MM.1S (cell line): ENCODE measurements at places on chromosomes 3 and 15.

- no peaks in the 10 kb centered on the region for H3K27me3 ChIP-seq
- no peak for DNase-seq
- 0 out of 2 replicates have a peak, but pooled peaks cover under 1% of the 10 kb centered on the region for H3K36me3 ChIP-seq
- H3K27ac ChIP-seq = no peak overlapping the region
Observed at GRCh38 chr3:191355406-191355805, 25.1 kb upstream of the UTS2B start.

DNA sequence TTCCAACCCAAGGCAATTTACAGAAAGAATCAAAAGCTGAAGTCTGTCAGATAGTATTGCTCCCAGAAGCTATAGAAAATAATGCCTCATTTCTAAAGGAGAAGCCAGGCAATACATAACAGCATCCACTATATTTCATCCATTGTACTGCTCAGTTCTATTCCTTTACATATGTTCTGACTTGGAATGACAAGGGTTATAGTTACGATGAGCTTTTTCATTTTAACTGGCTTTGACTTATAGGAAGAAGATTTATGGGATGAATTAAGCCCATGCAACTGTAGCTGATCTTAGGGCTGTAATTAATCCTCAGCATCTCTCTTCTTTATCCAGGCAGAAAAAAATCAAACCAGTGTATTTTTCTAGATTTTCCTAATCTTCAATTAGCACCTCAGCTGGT lies 676.3 kb upstream of the CCDC54 start:
- no peak overlapping the region for H3K27ac ChIP-seq
- H3K27me3 ChIP-seq = no peaks in the 10 kb centered on the region
- no peaks in the 10 kb centered on the region for H3K4me1 ChIP-seq
- DNase-seq = no peak
- no peak overlapping the region for H3K4me3 ChIP-seq

DNA sequence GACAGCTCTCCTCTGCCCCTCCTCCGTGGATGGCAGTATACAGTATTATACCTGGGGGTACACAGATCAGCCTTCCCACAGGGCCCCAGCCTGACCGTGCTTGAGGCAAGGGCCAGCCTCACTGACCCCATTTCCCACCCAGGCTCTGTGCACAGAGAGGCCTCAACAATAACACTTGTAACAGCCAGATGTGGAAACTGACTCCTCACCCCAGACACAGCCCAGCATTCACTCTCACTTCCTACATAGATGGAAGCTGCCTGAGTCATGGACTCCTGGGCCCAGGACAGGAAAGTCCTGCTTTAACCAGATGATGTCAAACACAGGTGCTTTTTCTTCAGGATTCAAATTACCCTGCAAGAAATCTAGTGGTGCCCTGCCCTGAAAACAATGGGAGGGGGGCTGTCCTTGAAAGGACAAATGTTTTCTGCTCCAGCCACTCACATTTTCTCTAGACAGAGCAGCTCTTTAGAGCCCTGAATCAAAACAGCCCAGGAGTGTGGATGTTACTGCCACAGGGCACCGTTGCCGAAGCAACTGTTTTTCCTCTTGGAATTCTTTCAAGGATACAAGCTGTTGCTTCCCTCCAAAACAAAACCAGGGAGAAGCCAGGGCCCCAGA lies 16.4 kb downstream of the CCDC12 start:
- no peaks in the 10 kb centered on the region for H3K4me1 ChIP-seq
- H3K27ac ChIP-seq = no peak overlapping the region
- DNase-seq = no peak
- H3K36me3 ChIP-seq = peaks cover 4% of the 10 kb centered on the region; the same call in 1 of the 2 replicates

GRCh38 chr15:91369823-91370222 lies 269.8 kb downstream of the SV2B start:
- H3K27me3 ChIP-seq = no peaks in the 10 kb centered on the region
- no peak overlapping the region for H3K27ac ChIP-seq
- no peaks in the 10 kb centered on the region for H3K4me1 ChIP-seq

DNA sequence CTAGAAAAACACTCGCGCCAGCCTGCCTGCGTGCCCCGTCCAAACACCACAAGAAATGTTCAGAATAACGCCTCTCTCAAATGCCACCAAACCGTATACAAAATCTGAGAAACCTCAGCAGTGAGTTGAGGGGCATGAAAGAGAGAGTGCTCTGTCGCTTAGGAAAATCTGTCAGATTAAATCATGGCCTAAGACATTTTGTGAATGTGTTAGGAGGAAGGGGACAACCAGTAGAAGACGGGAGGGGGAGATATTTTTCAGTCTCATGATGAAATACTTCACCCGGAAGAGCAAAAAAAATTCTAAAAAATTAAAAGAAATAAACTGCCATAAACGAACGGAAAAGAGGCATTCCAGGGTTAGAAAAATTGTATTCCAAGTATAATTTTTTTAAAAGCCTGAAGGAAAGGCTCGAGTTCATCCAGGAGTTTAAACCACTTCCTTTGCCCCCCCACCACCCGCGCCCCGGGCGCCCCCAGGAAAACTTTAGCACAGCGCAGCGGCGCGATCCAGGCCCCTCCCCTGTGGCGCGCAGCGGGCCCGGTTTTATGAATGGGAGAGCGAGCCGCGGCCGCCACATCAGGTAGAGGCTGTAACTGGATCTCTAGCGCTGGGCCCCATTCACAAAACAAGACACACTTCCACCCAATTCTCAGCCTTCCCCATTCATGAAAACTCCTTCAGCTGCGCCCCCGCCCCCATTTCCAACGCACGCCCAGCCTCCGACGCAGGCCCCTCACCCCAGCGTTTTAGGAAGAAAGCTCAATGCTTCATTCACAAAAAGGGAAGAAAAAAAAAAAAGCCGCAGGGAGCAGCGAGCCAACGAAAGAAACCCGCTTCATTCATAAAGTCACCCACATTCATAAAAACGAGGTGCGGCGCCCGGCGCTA lies 1.4 kb downstream of the ETV5 start:
- DNase-seq = peak; percentile 78
- H3K27ac ChIP-seq = peak overlapping the region; percentile 49; the same call in 1 of the 2 replicates
- H3K36me3 ChIP-seq = no peaks in the 10 kb centered on the region
- peaks cover 29% of the 10 kb centered on the region for H3K27me3 ChIP-seq
- peak overlapping the region; percentile 87 for H3K4me3 ChIP-seq
- H3K4me1 ChIP-seq = peaks cover 13% of the 10 kb centered on the region; the same call in 1 of the 2 replicates

DNA sequence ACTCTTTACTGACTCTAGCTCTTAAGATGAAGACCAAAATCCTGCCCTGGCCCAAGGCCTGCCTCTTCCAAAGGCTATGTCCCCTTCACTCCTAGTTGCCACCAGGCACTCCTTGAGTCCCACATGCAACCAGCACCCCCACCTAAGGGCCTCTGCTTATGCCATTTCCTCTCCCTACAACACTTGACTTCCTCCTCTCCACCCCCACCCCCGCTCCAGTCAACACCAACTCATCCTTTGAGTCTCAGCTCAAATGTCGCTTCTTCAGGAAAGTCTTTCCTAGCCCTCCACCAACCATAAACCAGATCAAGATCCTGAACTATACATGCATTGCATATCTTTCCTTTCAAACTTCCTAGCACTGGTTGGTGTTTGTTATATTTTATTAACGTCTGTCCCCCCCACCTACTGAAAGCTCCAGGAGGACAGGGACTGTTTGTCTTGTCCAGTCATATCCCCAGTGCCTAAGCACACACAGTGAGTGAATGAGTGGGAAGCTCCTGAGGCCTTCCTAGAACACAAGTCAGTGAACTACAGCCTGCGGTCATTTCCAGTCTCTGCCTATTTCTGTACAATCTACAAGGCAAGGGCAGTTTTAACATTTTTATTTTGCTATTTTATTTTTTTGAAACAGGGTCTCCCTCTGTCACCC lies 7.3 kb downstream of the TBC1D2B start:
- H3K4me1 ChIP-seq = peaks cover 53% of the 10 kb centered on the region
- H3K27ac ChIP-seq = no peak overlapping the region
- no peaks in the 10 kb centered on the region for H3K36me3 ChIP-seq
- H3K4me3 ChIP-seq = no peak overlapping the region

GRCh38 chr3:14605067-14605466 lies 46.5 kb upstream of the CCDC174 start:
- no peak overlapping the region for H3K4me3 ChIP-seq
- H3K36me3 ChIP-seq = no peaks in the 10 kb centered on the region
- DNase-seq = no peak
- no peaks in the 10 kb centered on the region for H3K4me1 ChIP-seq
- peaks cover 48% of the 10 kb centered on the region for H3K27me3 ChIP-seq

DNA sequence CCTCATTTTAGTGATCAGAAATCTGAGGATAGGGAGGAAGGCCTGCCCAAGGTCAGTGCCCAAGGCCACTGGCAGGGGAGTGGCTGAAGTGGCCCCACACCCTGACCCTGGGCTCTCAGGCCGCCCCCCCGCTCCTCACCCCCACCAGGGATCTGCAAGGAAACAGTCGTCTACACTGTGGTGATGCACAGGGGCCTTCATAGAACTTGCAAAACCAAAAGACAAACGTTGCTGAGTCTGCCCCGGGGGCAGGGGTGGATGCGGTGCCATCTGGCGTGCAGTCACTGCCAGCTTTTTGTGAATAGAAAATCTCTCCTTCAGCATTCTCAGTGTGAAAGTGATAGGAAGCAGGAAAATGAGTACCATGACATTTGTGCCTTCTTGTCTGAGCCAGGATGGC lies 41.3 kb downstream of the WHAMM start:
- H3K27me3 ChIP-seq = no peaks in the 10 kb centered on the region
- H3K4me3 ChIP-seq = no peak overlapping the region
- no peaks in the 10 kb centered on the region for H3K36me3 ChIP-seq
- H3K4me1 ChIP-seq = no peaks in the 10 kb centered on the region
- no peak for DNase-seq

DNA sequence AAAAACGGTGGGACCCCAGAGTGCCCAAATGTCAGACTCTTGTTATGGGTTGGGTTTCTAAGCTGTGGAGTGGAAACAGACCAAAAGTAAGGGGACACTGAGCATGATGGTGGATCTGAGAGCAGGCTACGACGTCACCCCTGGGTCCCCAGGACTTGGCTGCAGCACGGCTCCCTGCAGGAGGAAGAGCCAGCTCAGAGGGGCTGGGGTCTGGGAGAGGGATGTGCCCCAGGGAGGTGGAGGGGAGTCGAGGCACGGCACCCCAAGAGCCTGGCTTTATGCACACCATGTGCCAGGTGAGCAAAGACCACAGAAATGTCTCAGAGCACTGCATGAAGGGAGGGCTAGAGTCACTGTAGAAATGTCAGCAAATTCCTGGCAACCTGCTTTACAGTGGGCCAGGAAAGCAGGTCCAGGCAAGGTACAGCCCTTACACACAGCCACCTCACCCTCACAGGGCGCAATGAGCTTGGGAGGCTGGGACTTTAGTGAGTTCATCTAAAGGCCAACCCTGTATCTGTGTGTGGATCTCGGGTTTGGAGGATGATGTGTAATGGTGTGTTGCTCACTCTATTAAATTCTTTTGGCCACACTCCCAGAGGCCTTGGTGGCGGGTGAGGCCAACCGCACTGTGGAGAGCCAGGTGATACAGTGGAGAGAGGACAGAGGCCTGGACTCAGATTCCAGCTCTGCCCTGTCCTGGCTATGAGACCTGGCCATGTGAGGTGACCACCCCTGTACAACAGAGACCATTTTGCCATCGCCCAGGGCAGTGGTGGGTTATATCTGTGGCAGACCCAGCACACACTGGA lies 14.1 kb downstream of the CTSH start:
- H3K27ac ChIP-seq = no peak overlapping the region
- no peaks in the 10 kb centered on the region for H3K36me3 ChIP-seq
- H3K4me1 ChIP-seq = no peaks in the 10 kb centered on the region

GRCh38 chr3:193599393-193599792 lies 6.4 kb downstream of the OPA1 start:
- H3K27ac ChIP-seq = no peak overlapping the region
- no peaks in the 10 kb centered on the region for H3K27me3 ChIP-seq
- no peak overlapping the region for H3K4me3 ChIP-seq
- H3K4me1 ChIP-seq = peaks cover 6% of the 10 kb centered on the region; the same call in 1 of the 2 replicates
- no peak for DNase-seq

DNA sequence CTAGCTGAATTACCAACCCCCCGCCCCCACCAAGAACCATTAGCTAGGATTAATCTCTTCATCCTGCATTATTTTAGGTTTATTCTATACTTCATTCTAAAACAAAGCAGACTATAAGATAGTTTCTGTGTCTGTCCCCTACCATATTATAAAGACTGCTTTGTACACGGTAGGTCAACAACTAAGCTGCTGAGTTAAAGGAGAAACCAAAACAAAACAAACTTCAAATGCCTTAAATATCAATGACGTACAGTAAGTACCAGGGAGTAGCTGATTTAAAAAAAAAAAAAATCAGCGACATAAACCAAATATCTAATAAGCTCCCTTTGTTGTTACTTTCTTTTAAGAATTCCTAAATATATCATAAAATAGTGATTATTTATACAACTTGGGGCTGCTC lies 7.8 kb upstream of the VGLL4 start:
- DNase-seq = no peak
- H3K4me3 ChIP-seq = no peak overlapping the region
- no peaks in the 10 kb centered on the region for H3K27me3 ChIP-seq
- H3K4me1 ChIP-seq = no peaks in the 10 kb centered on the region

GRCh38 chr3:129655291-129655700 lies 48.8 kb upstream of the PLXND1 start:
- no peak for DNase-seq
- no peak overlapping the region for H3K4me3 ChIP-seq
- H3K36me3 ChIP-seq = no peaks in the 10 kb centered on the region
- no peaks in the 10 kb centered on the region for H3K4me1 ChIP-seq

DNA sequence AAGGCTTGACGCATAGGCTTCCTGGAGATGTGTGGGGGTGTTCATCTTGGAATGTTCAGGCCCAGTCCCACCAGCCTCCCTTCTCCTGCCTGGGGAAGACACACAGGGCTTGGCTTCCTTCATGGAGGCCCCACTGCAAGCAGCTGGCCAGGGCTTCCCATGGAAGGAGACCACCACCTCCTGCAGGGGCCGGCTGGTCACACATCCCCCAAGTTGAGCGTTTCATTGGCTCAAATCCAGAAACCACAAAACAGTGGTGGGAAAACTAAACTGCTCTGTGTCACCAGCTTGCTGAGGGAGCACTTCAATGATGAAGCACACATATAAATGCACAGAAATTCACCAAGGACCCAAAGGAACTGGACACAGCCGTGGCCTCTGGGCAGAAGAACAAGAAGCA lies 8.3 kb downstream of the IQSEC1 start:
- DNase-seq = no peak
- peaks cover 9% of the 10 kb centered on the region for H3K4me1 ChIP-seq
- H3K27ac ChIP-seq = no peak overlapping the region
- no peaks in the 10 kb centered on the region for H3K27me3 ChIP-seq

- no peaks in the 10 kb centered on the region for H3K4me1 ChIP-seq
- no peak overlapping the region for H3K4me3 ChIP-seq
- DNase-seq = no peak
- no peaks in the 10 kb centered on the region for H3K27me3 ChIP-seq
Observed at GRCh38 chr15:70336425-70337009, 238.8 kb upstream of the TLE3 start.

GRCh38 chr15:31396881-31397560 lies 70.4 kb downstream of the KLF13 start:
- peaks cover 6% of the 10 kb centered on the region; the same call in 1 of the 2 replicates for H3K27me3 ChIP-seq
- H3K4me3 ChIP-seq = no peak overlapping the region
- no peak for DNase-seq
- no peaks in the 10 kb centered on the region for H3K4me1 ChIP-seq
- no peaks in the 10 kb centered on the region for H3K36me3 ChIP-seq
